ENCODE measurements at places on chromosomes 2 and 18. TPM values are rescaled to one million over a fixed set of nuclear protein-coding genes. Genes with fewer than 3 reads are reported as not detected.

IL36A gene
- not detected for total RNA-seq

DNA sequence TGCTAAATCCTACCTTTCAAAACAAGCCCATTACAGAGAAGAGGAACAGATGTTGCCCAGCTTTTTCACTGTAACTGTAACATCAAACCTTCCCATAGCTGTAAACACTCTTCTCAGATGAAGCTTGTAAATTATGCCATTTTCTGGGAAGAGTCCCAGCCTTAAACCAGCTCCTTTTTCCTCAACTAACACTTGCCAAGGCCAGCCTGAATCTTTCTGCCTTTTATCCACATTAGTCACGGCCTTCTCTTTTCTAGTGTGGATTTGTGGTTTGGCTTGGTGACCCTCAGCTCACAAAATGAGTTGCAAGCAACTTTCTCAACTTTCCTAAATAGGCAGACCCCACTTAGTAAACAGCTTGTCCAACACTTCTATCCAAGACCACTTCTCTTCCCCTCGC lies 90.2 kb downstream of the CABLES1 start:
- H3K4me3 ChIP-seq = no peak overlapping the region
- H3K27me3 ChIP-seq = no peaks in the 10 kb centered on the region

GRCh38 chr2:100470898-100471514 lies 724 bp downstream of the NMS start:
- H3K4me3 ChIP-seq = no peak overlapping the region
- no peak overlapping the region for H3K27ac ChIP-seq
- H3K36me3 ChIP-seq = no peaks in the 10 kb centered on the region
- H3K27me3 ChIP-seq = peaks cover 80% of the 10 kb centered on the region

NAT8 gene
- not detected for total RNA-seq

DNA sequence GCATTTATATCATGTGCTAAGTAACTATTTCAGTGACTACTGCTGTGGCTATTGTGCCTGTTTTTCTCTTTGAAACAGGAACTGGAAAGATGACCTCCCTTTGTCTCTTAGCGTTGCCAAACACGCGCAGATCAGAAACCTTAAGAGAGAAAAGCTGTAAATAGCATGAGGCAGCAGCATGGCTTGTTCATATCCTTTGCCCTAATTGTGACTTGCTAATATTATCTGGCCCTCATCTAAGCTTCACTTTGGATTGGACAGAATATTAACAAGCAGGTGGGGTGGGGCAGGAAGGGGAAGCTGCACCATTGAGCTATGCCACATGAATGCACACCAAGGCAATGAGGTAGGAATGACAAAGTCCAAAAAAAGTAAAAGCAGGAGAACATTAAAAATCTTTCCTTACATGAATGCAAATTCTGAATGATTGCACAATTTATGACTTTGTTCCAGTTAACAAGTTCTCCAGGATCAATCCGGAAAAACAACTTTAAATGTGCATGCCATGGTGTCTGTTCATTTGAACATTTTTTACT lies 128.4 kb downstream of the IRS1 start:
- H3K27me3 ChIP-seq = no peaks in the 10 kb centered on the region
- no peak for DNase-seq
- H3K27ac ChIP-seq = no peak overlapping the region
- no peaks in the 10 kb centered on the region for H3K36me3 ChIP-seq
- no peak overlapping the region for H3K4me3 ChIP-seq

ALLC gene
- total RNA-seq = not detected

COBLL1 gene
- 8.0 TPM for total RNA-seq

- DNase-seq = no peak
- no peak overlapping the region for H3K4me3 ChIP-seq
- H3K27me3 ChIP-seq = no peaks in the 10 kb centered on the region
- no peaks in the 10 kb centered on the region for H3K36me3 ChIP-seq
- no peaks in the 10 kb centered on the region for H3K4me1 ChIP-seq
- H3K27ac ChIP-seq = no peak overlapping the region
Measured at GRCh38 chr2:80624062-80624461, 319.5 kb upstream of the LRRTM1 start.

GREB1L gene
- total RNA-seq = 6.0 TPM

GRCh38 chr2:18637196-18637595 lies 47.8 kb upstream of the NT5C1B start:
- H3K36me3 ChIP-seq = no peaks in the 10 kb centered on the region
- H3K4me1 ChIP-seq = no peaks in the 10 kb centered on the region
- H3K27ac ChIP-seq = no peak overlapping the region
- H3K4me3 ChIP-seq = no peak overlapping the region

SERPINB7 gene
- 4.2 TPM for total RNA-seq

CXCR1 gene
- total RNA-seq = not detected

CNGA3 gene
- not detected for total RNA-seq

- no peaks in the 10 kb centered on the region for H3K36me3 ChIP-seq
- no peak overlapping the region for H3K27ac ChIP-seq
- no peaks in the 10 kb centered on the region for H3K4me1 ChIP-seq
- DNase-seq = no peak
Measured at GRCh38 chr18:8526332-8526731, 82.9 kb upstream of the RAB12 start.
